ENCODE measurements at places on chromosomes 5 and 9.

- no peak for DNase-seq
Measured at GRCh38 chr5:31449174-31449573, 82.7 kb downstream of the DROSHA start.

GRCh38 chr5:35860686-35861085 is 4.0 kb downstream of the IL7R start:
- no peak for DNase-seq

DNA sequence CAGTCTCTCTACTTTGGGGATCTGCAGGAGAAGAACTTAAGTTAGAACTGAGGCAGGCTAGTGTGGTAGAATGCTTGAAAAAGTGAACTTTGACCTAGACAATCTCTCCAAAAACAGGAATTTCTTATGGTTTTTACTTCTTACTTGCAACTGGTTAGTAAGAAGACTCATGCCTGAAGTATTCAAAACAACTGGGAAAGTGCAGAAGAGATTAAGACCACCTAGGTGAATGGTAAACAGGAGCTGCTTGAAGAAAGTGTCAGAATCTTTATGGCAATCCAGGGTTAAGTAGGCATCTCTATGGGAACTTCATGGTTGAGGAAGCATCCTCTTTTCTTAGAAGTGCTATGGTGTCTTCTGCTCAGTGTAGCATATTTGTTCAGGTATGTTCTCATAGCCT is 428.6 kb upstream of the TLE4 start:
- DNase-seq = no peak

GRCh38 chr5:142770650-142771609 is 753 bp downstream of the ARHGAP26 start:
- peak; percentile 58 for DNase-seq

DNA sequence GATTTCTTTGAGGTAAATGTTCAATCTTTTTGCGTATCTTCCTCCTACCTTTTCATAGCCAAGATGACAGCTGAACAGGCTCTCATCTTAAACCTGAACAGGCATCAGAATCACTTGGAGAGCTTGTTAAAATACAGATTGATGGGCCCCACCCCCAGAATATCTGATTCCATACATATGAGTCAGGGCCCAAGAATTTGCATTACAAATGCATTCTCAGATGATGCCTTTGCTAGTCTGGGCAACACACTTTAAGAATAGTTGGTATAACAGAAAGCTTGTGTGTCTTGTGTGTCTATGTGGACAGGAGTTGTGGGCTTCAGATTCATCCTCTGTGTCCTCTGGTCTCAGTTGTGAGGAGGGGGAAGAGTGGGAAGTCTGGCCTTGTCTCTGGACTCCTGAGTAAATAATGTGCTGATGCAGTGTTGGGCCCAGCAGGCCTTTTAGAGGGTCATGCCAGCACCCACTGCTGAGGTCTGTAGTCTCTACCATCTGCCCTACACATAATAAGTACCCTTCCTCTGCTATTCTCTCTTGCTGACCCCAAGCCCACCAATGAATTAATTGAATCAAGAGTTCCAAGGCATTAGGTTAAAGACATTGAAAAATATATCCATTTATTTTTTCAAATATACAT is 43.1 kb downstream of the PTCD2 start:
- DNase-seq = no peak
